ENCODE measurements at places on chromosomes 2 and 18. TPM values are rescaled to one million over a fixed set of nuclear protein-coding genes. Genes with fewer than 3 reads are reported as not detected.

Gene TUBA4B
- total RNA-seq, result not detected

Gene MARCO
- 8.4 TPM for total RNA-seq

Gene NAT8
- total RNA-seq, result not detected

Gene PFN4
- 0.50 TPM for total RNA-seq

Gene TMEM182
- 68.7 TPM for total RNA-seq

Gene ABCG5
- not detected for total RNA-seq

DNA sequence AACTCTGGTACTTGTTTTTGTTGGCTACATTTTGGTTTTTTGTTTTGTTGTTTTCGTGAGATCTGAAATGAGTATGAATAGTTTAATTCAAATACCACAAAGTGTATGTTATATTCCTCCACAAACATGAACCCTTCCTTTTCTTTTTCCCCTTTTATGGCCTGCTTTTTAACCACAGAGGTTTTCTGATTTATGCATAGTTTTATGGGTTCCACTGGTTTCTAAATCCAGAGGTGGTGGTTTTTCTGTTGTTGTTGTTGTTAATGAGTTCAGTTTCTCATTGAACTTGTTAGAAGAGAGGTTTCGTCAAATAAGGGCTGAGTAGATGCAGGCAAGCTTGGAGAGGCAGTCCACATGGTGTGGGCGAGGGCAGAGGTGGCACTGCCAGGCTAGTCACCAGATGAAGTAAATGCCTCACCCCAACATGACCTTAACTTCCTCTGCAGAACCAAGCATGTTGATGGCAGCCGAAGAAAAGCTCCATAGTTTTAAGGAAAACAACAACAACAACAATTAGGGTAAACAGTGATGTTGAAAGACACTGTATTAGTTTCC is 72.5 kb downstream of the RIF1 start:
- H3K27ac ChIP-seq, result no peak overlapping the region
- DNase-seq, result no peak
- H3K36me3 ChIP-seq, result peaks cover 61% of the 10 kb centered on the region

- DNase-seq, result no peak
- no peaks in the 10 kb centered on the region for H3K36me3 ChIP-seq
- no peak overlapping the region for H3K27ac ChIP-seq
- no peaks in the 10 kb centered on the region for H3K4me1 ChIP-seq
- no peaks in the 10 kb centered on the region for H3K27me3 ChIP-seq
- no peak overlapping the region for H3K4me3 ChIP-seq
Observed at GRCh38 chr18:34321066-34321465, 96.4 kb upstream of the NOL4 start.

DNA sequence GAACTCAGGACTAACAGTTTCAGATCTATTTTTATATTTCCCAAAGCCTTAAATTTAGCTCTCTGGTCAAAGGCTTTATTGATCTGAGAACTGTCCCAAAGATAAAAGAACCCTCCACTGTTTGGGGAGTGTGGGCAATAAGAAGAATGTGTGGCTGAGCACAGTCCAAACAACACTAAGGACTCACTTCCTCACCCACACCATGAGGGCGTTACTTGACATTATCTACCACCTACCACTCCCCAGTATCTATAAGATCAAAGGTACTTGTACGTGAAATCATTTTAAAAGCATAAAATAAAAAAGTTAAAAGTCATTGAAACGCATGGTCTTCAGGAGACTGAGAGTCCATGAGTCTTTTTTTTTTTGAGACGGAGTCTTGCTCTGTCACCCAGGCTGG is 54.6 kb upstream of the NFU1 start:
- peaks cover 54% of the 10 kb centered on the region for H3K36me3 ChIP-seq
- DNase-seq, result no peak
- no peak overlapping the region for H3K27ac ChIP-seq
- no peak overlapping the region for H3K4me3 ChIP-seq
- H3K27me3 ChIP-seq, result no peaks in the 10 kb centered on the region

GRCh38 chr18:55206927-55207326 is 247.7 kb upstream of the CCDC68 start:
- H3K4me3 ChIP-seq, result no peak overlapping the region
- no peak for DNase-seq
- no peaks in the 10 kb centered on the region for H3K4me1 ChIP-seq
- H3K27me3 ChIP-seq, result no peaks in the 10 kb centered on the region
- no peaks in the 10 kb centered on the region for H3K36me3 ChIP-seq
- no peak overlapping the region for H3K27ac ChIP-seq

- H3K4me1 ChIP-seq, result peaks cover 21% of the 10 kb centered on the region
- no peaks in the 10 kb centered on the region for H3K27me3 ChIP-seq
- no peaks in the 10 kb centered on the region for H3K36me3 ChIP-seq
- H3K27ac ChIP-seq, result peak overlapping the region; percentile 54
- peak; percentile 71 for DNase-seq
Observed at GRCh38 chr2:120470041-120470965, 124.4 kb downstream of the INHBB start.

DNA sequence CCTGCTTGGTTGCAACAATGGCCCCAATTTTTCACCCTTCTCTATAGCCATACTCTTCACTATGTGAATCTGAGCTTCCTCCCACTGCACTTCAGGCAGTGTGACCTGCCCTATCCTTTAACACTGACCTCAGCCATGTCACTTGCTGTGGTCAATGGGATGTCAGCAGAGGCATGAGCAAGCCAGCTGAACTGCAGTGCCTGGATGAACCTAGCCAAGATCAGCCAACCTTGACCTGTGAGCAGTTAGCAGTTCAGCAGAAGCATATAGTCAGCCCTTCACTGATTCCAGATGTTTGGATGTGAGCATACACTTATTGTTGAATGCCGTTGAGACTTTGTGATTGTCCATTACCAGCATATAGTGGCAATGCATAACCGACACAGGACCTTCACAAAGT is 63.4 kb upstream of the BOD1L2 start:
- no peak for DNase-seq
- no peaks in the 10 kb centered on the region for H3K4me1 ChIP-seq
- no peak overlapping the region for H3K4me3 ChIP-seq
- no peak overlapping the region for H3K27ac ChIP-seq
- H3K27me3 ChIP-seq, result no peaks in the 10 kb centered on the region

DNA sequence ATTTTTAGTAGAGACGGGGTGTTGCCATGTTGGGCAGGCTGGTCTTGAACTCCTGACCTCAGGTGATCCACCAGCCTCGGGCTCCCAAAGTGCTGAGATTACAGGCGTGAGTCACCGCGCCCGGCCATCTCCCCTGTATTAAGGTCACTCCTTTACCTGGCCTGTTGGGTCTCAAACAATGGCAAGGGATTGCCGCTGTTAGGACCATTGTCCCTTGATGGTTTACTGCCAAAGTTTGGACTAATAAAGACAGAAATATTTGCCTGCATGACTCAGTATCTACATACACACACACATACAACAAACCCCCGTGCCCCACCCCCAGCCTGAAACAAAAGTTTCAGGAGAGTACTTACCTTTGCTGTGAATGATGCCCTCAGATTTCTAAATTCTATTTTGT is 16.5 kb downstream of the PARD3B start:
- H3K4me3 ChIP-seq, result no peak overlapping the region
- no peaks in the 10 kb centered on the region for H3K4me1 ChIP-seq
- no peaks in the 10 kb centered on the region for H3K27me3 ChIP-seq
- no peak overlapping the region for H3K27ac ChIP-seq
- DNase-seq, result no peak
- H3K36me3 ChIP-seq, result no peaks in the 10 kb centered on the region

DNA sequence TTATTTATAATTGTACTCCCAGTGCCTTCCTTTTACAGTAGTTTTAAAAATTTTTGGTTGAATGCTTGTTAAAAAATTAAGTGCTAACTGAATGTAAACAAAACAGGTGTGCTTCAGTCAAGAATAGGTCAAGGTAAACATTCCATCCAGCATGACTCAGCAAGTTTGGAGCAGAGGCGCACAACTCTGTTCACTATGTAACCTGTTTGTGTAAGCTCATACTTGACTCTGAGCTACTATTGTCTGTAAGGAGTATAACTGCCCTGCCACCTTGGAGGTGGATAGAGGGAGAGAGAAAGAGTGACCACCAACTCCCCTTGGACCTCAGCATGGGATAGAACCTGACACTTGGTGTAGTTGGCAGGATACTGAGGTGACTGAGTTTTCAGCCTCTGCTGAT is 207.4 kb upstream of the SYT4 start:
- no peak for DNase-seq
- H3K4me3 ChIP-seq, result no peak overlapping the region
- H3K27me3 ChIP-seq, result no peaks in the 10 kb centered on the region
- no peaks in the 10 kb centered on the region for H3K36me3 ChIP-seq

DNA sequence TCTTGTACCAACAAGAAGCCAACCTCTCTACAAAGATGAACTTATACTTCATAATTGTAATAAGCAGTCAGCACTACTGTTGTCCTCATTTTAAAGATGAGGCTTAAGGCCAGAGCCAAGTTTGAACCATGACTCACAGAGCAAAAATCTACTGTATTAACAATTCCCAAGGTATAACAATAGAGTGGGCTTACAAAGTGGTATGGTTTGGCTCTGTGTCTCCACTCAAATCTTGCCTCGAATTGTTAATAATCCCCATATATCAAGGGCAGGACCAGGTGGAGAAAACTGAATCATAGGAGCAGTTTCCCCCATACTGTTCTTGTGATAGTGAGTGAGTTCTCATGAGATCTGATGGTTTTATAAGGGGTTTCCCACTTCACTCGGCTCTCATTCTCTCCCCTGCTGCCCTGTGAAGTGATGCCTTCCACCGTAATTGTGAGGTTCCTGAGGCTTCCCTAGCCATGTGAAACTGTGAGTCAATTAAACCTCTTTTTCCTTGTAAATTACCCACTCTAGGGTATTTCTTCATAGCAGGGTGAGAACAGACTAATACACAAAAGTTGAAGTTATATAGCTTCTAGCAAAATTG is 19.5 kb downstream of the MRPL44 start:
- no peaks in the 10 kb centered on the region for H3K4me1 ChIP-seq
- H3K4me3 ChIP-seq, result no peak overlapping the region
- H3K27me3 ChIP-seq, result no peaks in the 10 kb centered on the region
- no peak overlapping the region for H3K27ac ChIP-seq
- H3K36me3 ChIP-seq, result peaks cover 57% of the 10 kb centered on the region
- DNase-seq, result no peak

DNA sequence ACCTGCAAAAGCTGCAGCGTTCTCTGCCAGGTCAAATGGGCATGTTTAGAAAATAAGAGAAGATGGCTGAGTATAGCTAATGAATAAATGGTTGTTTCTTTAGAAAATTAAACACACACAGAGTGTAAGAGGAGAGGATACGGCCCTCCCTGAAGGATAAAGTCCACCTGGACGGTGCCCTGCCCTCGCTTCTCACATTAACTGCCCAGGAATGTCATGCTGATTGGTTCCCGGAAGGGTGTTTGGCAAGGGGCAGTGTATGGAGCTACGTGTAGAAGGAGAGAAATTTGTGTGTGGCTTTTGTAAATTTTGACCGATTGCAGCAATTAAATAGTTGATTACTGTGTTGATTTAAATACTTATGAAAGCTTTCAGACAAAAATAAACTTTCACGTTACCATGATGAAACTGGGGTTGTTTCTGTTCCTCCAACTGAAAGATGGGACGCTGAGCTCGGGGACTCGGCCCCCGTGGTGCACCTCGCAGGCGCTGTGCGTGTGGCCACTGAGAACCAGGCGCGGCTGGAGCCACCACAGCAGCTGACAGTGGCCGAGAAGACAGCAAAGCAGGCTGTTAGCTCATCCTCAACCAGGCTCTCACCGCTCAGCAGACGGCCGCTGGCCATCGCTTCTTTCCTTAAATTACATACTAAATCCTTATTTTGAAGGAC is 22.7 kb downstream of the MPPE1 start:
- no peak overlapping the region for H3K27ac ChIP-seq
- no peaks in the 10 kb centered on the region for H3K4me1 ChIP-seq
- peaks cover 92% of the 10 kb centered on the region for H3K36me3 ChIP-seq
- H3K4me3 ChIP-seq, result no peak overlapping the region
- DNase-seq, result no peak

DNA sequence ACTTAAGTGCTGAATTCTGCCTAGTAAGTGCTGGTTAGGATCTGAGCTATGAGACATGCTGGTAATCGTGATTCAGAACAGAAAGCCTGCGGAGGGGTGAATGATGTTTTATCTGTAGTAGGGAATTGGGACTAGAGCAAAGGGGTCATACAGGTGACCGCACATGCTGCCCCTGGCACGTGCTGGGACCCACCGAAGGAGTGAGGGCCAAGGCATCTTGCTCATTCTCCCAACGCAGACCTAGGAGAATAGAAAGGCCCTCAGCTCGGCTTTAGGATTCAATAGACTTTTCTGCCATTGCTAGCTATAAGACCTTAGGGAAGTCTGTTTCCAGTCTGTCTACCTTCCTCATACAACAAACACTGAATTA is 8.8 kb upstream of the SMAD7 start:
- no peak overlapping the region for H3K27ac ChIP-seq
- no peaks in the 10 kb centered on the region for H3K36me3 ChIP-seq
- H3K4me3 ChIP-seq, result no peak overlapping the region
- DNase-seq, result no peak

GRCh38 chr2:159046966-159047365 is 78.5 kb downstream of the TANC1 start:
- H3K4me1 ChIP-seq, result peaks cover 73% of the 10 kb centered on the region
- DNase-seq, result no peak
- H3K27me3 ChIP-seq, result no peaks in the 10 kb centered on the region
- peak overlapping the region; percentile 36 for H3K27ac ChIP-seq
- no peaks in the 10 kb centered on the region for H3K36me3 ChIP-seq

GRCh38 chr2:234999740-235000425 is 48.1 kb downstream of the SH3BP4 start:
- peaks cover 7% of the 10 kb centered on the region for H3K4me1 ChIP-seq
- H3K27me3 ChIP-seq, result no peaks in the 10 kb centered on the region
- no peak overlapping the region for H3K4me3 ChIP-seq
- no peak for DNase-seq
- H3K36me3 ChIP-seq, result peaks cover 7% of the 10 kb centered on the region

DNA sequence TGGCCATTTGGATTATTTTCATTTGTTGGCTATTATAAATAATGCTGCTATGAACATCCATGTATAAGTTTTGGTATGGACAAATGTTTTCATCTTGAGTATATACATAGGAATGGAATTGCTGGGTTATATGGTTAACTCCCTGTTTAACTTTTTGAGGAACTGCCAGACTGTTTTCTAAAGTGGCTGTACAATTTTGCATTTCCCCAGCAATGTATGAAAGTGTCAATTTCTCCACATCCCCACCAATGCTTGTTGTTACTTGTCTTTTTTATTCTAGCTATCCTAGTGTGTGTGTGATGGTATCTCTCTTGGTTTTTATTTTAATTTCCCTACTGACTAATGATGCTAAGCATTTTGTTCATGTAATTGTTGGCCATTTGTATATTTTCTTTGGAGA is 90.6 kb upstream of the CYP26B1 start:
- no peak for DNase-seq
- peaks cover 16% of the 10 kb centered on the region for H3K4me1 ChIP-seq
- no peak overlapping the region for H3K4me3 ChIP-seq
- no peaks in the 10 kb centered on the region for H3K27me3 ChIP-seq
- no peaks in the 10 kb centered on the region for H3K36me3 ChIP-seq
- H3K27ac ChIP-seq, result no peak overlapping the region

Data from heart left ventricle (tissue), 16 donors.